Muscle of arm (tissue), 14 donors: ENCODE measurements at places on chromosomes 7 and 10.

DNA sequence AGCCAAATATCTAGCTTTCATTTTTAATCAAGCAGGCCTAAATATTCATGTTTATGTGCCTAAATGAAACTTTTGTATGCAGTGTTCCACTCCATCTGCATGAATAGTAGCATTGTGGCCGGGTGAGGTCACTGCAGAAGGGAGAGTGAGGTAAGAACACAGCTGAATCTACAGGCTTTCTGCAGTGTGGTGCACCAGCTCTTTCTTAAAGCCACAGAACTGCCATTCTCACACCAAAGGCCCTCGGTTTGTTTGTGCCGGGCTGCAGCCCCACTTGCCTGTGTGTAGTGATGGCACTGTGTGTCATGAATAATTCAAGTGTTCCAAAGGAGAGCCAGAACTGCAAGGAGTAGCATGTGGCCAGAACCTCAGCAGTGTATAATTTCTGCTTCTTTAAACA is 204.1 kb downstream of the TRIL start:
- DNase-seq = no peak

GRCh38 chr10:104099269-104099668 is 13.6 kb upstream of the COL17A1 start:
- DNase-seq = no peak

DNA sequence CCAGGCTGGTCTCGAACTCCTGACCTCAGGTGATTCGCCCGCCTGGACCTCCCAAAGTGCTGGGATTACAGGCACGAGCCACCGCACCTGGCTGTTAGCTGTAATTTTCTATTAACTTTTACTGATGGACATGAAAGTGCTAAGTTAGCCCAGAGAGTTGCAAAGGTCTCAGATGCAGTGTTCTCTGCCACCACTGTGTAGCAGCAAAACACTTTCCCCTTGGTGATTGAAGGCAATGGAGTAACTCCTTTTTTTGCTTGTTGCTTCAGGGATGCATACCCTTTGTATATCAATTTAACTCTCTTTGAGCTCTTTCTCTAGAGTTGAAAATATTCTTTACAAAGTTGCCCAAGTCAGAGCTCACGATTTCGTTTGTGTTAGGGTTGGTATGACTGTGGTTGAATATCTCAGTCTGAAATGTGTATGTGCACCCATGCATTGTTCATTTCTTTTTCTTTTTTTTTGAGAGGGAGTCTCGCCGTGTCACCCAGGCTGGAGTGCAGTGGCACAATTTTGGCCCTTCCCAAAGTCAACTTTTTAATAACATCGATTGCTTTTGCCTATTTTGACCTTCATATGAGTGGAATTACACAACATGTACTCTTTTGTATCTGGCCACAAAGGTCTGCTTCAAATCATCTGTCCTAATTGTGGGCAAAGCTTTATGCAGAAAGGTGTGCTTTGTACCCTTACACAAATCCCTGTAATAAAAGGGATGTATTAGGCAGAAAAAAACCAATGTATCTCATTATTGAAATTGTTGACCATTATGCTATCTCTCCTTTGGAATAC is 52.6 kb downstream of the GTF2I start:
- no peak for DNase-seq

GRCh38 chr10:58212622-58213021 is 55.1 kb downstream of the IPMK start:
- no peak for DNase-seq

DNA sequence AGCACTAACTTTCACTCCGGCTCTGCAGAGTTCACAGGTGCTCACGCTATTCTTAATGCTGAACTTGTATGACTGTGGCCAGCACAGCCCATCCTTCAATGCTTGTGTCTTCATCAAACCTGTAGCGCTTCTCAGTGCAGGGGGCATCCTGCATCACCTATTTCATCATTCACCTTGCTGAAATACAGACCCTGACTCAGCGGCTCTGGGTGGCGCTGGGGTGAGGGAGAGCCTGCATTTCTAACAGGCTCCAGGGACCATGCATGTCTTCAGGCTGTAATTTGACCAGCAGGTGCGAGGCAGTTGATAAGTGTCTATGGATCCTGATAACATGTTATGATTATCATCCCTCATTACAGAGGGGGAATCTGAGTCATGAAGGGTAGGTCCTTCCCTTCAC is 89.3 kb downstream of the VOPP1 start:
- DNase-seq = no peak

- DNase-seq = no peak
Measured at GRCh38 chr7:150903606-150904005, 51.3 kb downstream of the AOC1 start.

- no peak for DNase-seq
Measured at GRCh38 chr10:43963793-43964425, 315.2 kb upstream of the ZNF32 start.

DNA sequence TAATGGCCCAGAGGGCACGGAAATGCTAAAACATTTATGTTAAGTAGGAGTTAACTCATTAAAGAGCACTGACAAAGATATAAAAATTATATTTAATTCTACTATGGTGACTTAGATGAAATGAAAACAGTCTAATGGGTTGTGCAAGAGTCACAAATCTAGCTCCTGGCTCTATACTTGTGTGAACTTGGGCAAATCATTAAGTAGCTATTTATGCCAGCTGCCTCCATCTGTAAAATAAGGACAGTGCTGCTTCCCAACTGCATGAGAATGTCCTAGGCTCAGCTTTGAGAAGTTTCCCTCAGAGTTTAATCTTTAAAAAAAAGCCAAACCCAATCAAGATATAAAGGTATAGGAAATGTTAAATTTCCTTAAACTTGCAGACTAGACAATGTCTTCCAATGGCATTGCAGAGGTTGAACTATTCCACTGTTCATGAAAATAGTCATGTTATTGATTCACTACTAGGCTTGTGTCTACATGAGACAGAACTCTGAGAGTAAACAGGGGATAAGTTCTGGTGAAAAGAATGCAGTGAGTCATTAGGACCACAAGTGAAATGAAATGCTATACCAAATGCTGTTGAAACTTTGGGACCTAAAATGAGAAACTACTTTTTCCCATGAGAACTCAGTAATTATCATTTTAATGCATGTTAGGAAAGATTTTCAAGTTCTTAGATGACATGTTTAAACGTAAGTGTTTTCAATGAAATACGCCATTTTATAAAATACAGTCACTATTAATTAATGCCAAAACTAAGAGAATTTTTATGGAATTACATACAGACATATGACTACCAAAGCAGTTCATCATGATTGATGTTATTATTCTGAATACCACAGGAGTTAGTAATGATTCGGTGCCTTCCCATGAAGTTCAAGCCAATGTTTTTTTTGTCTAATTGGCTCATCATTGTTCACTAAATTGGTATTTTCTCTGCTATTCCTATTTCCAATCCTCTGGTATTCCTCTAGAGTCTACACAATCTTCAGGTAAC is 84.2 kb downstream of the CDK6 start:
- DNase-seq = no peak

GRCh38 chr7:74417419-74417971 is 36.2 kb upstream of the GTF2IRD1 start:
- peak; percentile 70 for DNase-seq

DNA sequence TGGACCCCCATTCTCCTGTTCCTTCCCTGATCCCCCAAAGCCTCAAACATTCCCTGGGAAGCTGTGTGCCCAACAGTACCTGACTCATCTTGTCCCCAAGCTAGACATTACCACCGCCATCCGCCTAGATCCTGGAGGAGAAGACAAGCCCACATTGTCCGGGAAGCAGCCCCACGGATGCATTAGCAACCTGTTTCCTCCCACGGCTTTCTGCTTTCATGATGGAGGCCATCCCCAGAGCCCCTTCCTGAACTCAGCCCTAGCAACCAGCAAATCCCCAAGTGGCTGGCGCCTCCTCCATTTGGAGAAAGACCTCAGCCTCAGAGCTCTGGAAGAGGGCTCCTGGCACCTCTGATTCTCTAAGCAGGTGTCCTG is 2.3 kb upstream of the SLC29A3 start:
- DNase-seq = no peak

- no peak for DNase-seq
Measured at GRCh38 chr10:2628705-2629104, 438.6 kb upstream of the PFKP start.
